NCI-H2029 treated with DMSO at 0.1 percent for 48 hours (cell line): ENCODE measurements at places on chromosomes 7 and 10.

GRCh38 chr10:125984865-125985495 lies 88.6 kb downstream of the FANK1 start:
- no peak for DNase-seq

- no peak for DNase-seq
These were observed 22.9 kb upstream of the C1QL3 start for GRCh38 chr10:16544591-16544990.

- DNase-seq: no peak
These were observed 151.2 kb downstream of the TCERG1L start for GRCh38 chr10:131160219-131160875.

DNA sequence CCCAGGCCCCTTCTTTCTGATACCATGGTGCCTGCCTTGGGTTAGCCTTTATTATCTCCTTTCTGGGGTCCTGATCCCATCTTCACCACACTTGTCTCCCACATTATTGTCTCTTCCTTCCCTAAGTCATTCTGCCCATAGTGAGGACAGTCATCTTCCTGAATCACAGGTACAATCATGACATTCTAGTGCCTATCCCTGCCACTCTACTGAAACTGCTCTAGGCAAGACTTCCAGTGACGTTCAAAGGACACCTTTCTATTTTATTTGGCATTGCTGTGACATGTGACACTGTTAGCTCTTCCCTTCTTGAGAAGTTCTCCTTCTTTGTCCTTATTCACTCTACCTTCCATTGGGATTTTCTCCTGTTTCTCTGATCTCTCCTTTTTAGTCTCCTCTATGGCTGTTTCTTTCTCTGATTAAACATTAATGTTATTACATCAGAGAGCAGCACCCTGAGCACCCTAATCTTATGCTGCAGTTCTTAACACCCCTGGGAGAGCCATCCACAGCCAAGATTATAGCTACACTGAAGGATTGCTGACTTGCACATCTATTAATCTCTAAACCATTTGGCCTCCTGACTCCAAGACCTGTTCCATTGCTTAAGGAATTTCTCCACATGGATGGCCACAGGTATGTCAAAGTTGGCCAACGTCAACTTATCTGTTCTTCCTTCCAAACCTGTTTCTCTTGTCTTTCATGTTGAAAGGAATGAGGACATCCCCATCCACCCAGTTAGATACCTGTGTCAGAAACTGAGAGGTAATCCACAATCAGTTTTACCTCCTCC lies 10.9 kb downstream of the MACC1 start:
- no peak for DNase-seq

- DNase-seq: no peak
These were observed 14.5 kb upstream of the GNA12 start for GRCh38 chr7:2858621-2859020.

DNA sequence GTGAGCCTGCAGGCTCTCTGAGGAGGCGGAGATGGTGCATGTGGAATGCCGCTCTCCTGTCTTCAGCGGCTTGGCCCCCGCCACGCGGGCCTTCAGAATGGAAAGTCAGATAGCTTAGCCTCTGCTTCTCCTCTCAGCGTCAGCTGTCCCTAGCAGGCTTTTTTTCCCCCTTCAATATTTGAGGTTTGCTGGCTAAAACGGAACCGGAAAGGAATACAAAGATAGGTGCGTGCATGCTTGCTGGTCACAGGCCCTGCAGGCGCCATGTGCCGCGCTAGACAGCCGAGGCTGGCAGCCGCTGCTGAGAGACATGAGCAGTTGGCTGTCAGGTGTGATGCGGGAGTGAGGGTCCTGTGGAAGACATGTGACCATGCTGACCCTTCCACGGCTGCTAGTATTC lies 161.2 kb upstream of the COBL start:
- no peak for DNase-seq

DNA sequence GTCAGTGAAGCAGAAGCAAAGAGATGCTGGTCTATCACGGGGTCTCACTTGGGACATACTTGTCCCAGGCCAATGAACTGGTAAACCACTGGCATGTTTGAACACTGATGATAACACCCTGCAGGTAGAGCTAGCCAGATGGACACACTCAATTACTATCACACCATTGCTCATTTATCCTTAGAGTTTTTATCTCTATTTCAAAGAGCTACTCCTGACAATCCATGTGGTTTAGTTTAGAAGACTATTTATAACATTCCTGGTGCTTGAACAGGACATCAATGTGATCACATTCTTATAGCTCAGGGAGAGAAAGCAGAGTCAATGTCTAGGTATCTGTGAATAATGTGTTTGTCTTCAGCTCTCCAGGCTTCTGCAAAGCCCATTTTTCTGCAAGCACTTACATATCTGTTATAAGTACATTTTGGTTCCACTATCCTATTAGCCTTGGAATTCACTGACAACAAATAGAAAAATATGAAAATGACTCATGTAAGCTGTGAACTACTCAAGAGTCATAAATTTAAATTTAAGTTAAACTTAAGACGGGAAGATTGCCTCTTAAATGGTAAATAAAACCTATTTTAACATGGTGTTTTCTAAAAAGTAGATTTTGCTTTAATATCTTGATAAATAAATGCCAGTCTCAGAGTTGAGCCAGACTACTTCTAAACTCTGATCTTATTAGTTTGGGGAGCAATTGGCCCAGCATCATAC lies 106.7 kb upstream of the MBL2 start:
- no peak for DNase-seq

DNA sequence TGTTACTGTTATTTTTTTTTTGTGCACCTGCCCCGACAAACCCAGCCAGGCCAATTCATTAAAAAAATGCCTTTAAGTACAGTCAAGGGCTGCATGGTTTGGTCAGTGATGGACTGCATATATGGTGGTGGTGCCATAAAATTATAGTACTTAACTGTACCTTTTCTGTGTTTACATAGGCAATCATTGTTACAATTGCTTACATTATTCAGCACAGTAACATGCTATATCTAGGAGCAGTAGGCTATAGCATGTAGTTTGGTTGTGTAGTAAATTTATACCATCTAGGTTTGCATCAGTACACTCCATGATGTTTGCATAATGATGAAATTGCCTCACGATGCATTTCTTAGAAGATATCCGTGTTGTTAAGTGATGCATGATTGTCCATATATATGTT lies 58.0 kb downstream of the STK31 start:
- no peak for DNase-seq
